ENCODE measurements at places on chromosomes 7 and 10. TPM values are rescaled to one million over a fixed set of nuclear protein-coding genes. Genes with fewer than 3 reads are reported as not detected.

INSYN2A gene
- total RNA-seq, result not detected

SPDYE6 gene
- total RNA-seq, result not detected

ZNF736 gene
- 20.6 TPM for total RNA-seq

GALNT17 gene
- total RNA-seq, result not detected

CAMK2G gene
- total RNA-seq, result 26.4 TPM

TMEM184A gene
- total RNA-seq, result 0.23 TPM

CFAP69 gene
- 0.34 TPM for total RNA-seq

DPP6 gene
- not detected for total RNA-seq

CFTR gene
- total RNA-seq, result not detected

All from activated T-helper 2 cell treated with anti-CD3 and anti-CD28 coated beads, Interferon-gamma antibody, Interleukin-2, Interleukin-4, amounts not matched to agents 10 μg/mL and 5 μg/mL and 100 μg/mL, durations not matched to agents 14 hours and 24 hours and 36 hours (primary cell).